Muscle of leg (tissue), 16 donors: ENCODE measurements at places on chromosomes 16 and 17. TPM values are rescaled to one million over a fixed set of nuclear protein-coding genes. Genes with fewer than 3 reads are reported as not detected.
A peak's percentile ranks its signal among the peaks of the same experiment; 100 is the strongest.

C16orf96 gene
- total RNA-seq: 0.53 TPM

DNA sequence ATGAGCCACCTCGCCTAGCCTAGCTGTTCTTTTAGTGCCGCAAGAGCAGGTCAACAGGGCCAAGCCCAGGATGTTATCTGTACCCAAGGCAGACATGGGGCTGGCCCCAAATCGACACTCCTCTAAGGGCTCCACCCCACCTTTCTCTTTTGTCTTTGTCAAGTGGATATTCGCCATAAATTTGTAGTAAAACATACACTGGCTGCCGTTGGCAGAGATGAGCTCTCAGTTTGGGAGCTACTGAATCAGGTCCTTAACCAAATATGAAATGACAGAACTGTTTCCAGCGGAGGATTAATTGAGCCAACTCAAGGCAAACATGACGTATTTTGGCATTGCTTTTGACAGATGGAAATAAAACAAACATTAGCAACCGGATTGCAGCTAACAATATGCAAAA lies 556.9 kb upstream of the CDH5 start:
- DNase-seq: peak; percentile 52

- peak; percentile 99 for DNase-seq
Measured at GRCh38 chr17:8383143-8383822, at the start of gene RPL26. Gene RPL26 (minus strand): TSS chr17:8383193. CDS start chr17:8382310, 883 bp downstream.

DNA sequence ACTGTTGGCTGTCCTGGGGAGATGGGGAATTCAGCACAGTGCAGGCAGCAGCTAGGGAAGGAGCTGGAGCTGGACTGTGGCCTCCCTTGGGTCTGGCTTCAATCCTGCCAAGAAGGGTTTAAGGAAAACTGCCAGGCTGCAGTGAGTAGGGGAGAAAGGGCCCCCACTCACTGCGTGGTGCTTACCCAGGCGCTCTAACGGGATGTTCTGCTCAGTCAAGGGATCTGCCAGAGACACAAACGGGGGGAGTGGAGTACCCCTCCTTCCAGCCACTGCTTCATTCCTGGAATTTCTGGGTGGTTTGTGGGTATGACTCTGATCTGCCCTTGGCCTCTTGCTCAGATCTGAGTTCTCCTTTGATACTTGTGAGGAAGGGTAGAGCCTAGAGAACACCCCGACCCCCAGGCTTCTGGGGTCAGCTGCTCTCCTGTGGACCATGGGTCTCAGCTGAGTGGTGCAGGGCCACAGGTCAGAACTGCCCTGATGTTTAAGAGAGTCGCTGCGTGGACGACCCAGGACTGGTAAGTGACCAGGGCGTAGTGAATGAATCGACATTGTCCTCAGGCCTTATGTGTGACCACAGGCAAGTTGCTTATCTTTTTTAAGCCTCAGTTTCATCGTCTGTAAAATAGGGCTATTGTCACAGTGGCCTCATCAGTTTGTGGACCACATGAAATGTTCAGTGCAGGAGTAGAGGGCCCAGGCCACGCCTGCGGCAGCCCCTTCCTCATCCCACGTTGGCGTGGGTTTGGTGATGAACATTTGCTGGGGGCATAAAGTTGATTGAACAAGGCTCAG lies 9.6 kb downstream of the CRISPLD2 start:
- peak; percentile 54 for DNase-seq

DNA sequence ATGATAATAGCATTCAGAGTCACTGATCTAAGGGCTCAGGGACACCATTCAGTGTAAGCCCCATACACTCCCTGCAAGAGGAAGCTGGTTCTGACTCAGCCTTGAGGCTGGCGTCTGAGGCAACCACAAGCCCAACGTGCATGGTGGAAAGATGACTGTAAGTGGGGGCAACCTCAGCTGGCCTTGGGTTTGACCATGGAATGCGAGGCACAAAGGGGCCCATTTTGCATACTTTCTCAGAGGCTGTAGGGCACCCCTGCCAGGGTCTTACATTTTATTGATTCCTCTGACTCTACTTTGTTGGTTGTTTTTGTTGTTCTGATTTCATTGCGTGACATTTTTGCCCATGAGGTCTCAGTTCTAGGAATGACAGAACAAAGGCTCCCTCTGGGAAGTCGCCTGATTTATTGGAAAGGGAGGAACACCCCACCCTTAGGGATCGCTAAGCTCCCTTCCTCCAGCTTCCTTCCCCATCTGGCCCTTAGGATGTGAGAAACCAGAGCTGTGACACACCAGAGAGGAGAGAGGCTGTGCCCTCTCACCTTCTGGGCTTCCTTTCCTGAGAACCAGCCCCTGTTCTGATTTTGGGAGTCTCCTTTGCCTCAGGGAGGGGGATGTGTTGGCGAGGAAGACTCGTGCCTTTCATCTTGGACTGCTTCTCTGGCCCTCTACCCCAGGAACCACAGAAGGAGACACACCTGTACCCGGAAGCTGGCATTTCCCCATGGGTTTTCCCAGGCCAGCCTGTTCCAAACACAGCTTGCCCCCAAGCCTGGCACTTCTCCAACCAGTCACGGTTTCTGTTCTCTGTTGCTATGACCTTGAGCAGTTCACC lies 5.6 kb upstream of the CIITA start:
- DNase-seq: peak; percentile 46

DNA sequence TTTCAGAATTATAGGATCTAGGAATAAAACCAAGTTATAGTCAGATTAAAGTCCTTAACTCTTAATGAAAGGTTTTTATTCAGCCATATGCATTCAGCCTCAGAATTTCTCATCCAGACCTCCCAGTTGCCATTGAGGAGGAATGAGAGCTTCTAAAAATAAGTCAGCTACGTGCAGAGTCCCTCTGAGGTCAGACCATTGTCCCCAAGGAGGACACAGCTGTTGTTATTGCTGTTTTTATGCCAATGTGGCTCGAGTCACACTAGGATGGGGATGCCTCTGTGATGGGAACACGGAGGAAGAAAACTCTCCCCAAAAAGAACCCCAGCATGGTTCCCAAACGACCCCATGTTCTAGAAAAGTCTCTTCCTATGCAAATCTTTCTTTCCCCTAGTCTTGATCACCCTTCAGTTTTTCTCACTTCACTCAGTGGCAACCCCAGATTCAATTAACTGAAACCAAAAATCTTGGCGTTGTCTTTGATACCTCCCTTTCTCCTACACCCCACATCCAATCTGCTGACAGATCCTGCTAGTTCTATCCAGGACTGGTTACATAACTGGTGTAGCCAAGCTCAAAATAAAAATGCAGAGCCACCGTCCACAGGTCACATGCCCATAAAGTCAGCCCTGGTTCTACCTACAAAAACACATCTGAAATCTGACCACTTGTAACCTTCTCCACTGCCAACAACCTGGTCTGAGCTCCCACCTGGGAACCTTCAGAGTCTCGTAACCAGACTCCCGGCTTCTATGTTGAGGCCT lies 138.2 kb upstream of the ERCC4 start:
- peak; percentile 80 for DNase-seq

DNA sequence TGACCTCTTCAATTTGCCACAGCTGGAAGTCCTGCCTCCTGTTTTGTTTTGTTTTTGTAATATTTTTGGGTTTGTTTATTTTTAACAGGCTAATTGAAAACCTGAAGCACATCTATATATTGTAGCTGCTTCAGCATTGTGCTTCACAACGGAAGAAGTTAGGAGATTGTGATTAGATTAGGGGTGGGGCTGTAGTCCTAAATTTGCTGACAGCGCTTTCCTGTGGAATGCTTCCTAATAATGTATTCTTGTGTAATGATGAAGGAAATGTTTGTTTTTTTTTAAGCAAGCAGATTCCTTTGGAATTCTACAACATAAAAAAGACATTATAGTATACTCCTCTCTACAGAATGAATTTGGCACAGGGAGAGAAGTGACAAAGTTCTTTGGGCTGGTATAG lies 70.1 kb downstream of the NLK start:
- peak; percentile 44 for DNase-seq

DNA sequence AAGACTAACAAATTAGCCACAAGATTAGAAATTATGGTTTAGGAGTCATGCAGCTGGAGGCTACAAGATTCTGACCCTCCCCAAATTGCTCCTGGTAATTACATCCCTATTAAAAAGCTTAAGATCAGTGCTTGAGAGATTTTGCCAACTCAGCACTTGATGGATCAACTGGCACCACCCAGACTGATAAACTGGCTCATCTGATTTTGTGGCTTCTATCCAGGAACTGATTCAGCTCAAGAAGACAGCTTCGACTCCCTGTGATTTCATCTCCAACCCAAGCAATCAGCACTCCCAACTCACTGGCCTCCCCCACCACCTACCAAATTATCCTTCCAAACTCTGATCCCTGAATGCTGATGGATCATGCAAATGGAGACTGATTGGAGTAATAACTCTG lies 94.8 kb downstream of the TNFRSF13B start:
- DNase-seq: no peak

GRCh38 chr17:48555258-48556228 lies 10.6 kb upstream of the HOXB2 start:
- DNase-seq: peak; percentile 88

- no peak for DNase-seq
Measured at GRCh38 chr17:44417553-44417952, 28.1 kb upstream of the ITGA2B start.

RAB37 gene
- 0.53 TPM for total RNA-seq

DNA sequence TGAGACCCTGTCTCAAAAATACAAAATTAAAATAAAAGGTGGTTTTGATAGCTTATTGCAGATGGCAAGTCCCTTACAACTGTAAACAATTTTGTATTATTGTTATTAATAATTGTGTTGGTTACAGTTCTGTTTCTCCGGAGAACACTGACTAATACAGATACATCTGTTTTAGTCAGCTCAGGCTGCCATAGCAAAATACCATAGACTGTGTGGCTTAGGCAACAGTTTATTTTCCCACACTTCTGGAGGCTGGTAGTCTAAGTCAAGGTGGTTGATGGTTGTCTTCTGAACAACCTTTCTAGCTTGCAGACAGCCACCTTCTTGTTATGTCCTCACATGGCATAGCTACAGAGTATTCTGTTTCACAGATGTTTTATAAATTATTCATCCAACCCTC lies 14.2 kb upstream of the IL21R start:
- no peak for DNase-seq

DNA sequence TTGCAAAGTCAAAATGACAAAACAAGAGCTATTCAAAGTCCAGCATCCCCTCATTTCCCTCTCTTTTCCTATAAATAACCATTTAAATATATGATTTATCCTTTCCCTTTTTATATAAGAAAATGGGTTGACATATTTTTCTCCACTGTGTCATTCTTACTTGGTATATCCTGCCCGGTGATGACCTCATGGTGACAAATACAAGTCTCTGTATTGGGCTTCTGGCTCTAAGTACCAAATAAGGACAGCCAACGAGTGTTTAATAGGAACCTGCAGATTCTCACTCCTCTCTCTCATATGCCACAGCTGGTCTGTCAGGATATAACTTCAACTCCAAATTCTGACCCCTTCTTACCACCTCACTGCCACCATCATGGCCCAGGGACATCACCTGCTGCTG lies 25.5 kb upstream of the CBLN1 start:
- no peak for DNase-seq

DNA sequence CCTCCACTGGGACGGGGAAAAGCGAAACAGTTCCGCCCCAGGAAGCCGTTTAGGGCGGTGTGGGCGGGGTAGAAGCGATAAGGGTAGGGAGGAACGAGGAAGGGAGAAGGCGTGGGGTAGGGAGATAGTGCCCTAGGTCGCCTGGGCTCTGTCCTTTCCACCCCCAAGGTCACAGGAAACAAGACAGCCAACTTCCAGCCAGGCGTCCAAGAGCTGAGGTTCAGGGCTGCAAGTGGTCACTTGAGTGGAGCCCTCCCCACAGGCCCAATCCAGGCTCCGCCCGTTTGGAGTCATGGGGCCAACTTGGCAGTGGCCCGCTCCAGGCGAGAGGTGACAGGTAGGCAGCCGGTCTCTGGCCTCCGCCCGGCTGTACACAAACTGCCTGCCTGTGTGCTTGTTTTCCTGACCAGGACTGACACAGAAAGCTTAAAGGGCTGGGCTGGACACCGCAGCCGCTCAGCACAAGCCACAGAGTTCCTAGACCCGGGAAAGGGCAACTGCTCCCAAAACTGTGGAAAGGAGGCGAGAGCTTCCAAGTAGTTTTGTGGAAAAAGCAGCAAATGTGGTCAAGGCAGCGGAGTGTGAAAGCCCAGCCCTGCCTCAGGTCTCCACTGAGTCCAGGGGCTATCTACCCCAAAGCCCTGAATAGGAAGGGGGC lies at the start of gene RILP:
Gene RILP, minus strand, starts transcription at position 23 of the 658 bp plus-strand sequence. CDS start 62 bp downstream, outside the sequence.
- peak; percentile 57 for DNase-seq

LGALS9B gene
- total RNA-seq: not detected

NXPH3 gene
- 1.5 TPM for total RNA-seq

GRCh38 chr16:11405331-11406176 lies 60.3 kb downstream of the RMI2 start:
- DNase-seq: no peak

- no peak for DNase-seq
Measured at GRCh38 chr16:61858988-61859387, 177.2 kb downstream of the CDH8 start.

CNOT1 gene
- total RNA-seq: 85.1 TPM

SLC13A2 gene
- not detected for total RNA-seq

CFAP97D1 gene
- under 0.01 TPM for total RNA-seq

DNA sequence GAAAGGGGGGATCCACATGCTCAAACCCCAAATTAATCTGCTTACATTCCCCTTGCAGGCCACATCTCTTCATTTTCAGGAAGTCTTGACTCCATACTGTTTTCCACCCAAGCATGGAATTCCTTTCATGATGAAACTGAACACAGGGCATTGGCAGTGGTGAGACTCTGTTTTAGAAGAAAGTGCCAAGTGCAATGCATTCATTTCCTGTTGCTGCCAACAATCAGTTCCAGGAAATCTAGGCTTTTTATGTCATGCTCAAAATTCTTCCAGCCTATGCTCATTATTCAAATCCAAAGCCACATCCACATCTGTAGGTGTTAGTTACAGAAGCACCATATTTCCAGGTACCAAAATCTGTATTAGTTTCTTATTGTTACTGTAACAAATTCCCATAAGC lies 4.1 kb downstream of the CCL2 start:
- peak; percentile 75 for DNase-seq

RGS11 gene
- total RNA-seq: 1.2 TPM

DNA sequence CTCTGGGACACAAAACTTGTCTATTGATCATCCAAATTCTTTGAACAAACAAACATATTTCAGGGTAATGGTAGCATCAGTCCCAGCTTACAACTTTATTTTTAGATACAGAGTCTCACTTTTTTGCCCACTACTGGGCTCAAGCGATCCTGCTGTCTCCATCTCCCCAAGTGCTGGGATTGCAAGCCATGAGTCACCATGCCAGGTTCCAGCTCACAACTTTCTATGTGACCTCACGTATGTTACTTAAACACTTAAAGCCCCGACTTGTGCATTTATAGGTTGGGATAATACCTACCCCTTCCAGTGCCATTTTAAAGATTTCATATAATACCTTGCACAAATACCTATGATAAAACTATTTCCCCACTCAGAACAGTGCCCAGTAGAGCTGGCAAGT lies 42.0 kb upstream of the KSR1 start:
- no peak for DNase-seq

FAAP100 gene
- 12.9 TPM for total RNA-seq

CSH1 gene
- 21.9 TPM for total RNA-seq

DNA sequence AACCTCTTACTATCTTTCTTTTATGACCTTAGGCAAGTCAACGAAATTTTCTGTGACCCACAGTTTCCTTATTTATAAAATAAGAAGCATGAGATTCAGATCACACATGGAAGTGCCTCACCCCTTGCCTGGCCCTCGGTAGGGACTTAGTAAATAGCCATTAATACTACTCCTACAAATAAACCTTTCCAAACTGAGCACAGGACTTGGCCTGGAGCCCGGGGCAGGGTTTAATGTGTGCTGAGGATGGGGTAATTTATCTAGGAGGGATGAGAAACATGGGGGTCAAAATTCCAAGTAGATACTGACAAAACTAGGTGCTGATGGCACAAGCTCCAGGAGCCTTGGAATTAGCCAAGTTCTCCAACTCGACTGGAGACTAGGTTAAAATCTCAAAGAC lies 35.0 kb downstream of the PITPNC1 start:
- DNase-seq: no peak
